ENCODE measurements at places on chromosomes 6 and 20.

DNA sequence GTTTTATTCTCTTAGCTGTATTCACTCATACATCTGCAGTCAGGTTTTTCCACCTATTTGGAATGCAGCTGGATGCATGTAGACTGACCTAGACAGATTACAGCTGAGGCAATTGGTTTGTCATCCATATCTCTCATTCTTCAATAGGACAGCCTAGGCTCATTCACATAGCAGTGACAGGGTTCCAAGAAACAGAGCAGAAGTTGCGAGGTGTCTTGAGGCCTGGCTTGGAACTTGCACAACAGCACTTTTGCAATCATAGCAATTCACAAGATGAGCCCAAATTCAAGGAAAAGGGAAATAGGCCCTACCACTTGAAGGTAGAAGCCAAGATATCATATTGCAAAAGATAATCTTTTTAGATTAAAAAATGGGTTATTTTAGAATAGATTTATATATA lies 508.9 kb upstream of the JAG1 start:
- no peak for DNase-seq

DNA sequence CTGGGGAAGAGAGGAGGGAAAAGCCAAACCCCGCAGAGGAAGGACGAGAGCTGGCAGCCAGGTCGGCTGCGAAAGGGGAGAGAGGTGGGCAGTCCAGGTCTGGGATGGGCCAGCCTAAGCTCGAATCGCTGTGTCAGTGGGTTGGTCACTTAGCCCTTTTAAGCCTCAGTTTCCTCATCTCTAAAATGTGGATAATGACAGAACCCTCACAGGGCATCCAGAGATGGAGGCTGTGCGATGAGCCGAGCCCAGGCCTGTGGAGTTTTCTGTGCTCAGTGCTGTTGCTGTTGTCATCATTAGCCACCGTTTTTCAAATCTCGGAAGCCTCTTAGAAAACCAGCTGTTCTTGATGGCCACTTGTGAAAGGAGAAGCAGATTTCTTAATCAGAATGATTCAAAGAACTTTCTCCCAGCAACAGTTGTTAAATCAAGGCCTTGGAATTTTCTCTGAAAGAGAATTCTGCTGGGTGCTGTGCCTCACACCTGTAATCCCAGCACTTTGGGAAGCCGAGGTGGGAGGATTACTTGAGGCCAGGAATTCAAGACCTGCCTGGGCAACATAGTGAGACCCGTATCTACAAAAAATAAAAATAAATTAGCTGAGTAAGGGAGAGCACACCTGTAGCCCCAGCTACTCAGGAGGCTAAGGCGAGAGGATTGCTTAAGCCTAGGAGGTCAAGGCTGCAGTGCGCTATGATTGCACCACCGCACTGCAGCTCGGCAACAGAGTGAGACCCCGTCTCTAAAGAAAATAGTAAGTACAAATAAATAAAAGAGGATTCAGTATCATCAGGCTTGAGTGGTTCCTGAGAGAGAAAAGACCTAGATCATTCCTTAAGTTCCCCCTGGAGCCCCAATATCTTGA lies 46.3 kb upstream of the ENTPD6 start:
- no peak for DNase-seq

GRCh38 chr20:39605908-39606307 lies 643.8 kb downstream of the DHX35 start:
- no peak for DNase-seq

- DNase-seq = no peak
These were observed 19.4 kb downstream of the CDS2 start for GRCh38 chr20:5146099-5146668.

DNA sequence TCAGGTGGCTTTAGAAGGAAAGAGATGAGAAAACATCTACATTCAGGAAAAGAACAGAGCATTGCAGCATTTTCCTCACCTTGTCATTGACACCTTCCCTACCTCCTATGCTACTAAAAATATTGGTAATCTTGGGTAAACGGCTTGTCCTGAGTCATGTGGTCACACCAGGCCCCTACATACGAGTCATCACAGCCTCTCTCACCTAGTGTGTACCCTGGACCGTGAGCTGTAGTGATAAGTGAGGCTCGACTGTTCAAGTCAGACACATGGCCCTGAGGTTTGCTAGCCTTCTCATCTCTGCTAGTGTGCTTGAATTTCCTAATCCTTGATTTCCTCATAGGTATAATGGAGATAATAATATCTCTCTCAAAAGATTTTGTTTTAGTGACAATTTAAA lies 29.6 kb upstream of the TMEM244 start:
- DNase-seq = no peak

GRCh38 chr6:81633391-81633790 lies 119.1 kb downstream of the TENT5A start:
- DNase-seq = no peak

Measured in pulmonary artery endothelial cell (primary cell).